SJSA1 (cell line): ENCODE measurements at places on chromosomes 7 and 10. TPM values are rescaled to one million over a fixed set of nuclear protein-coding genes. Genes with fewer than 3 reads are reported as not detected.

LRIT1 gene
- total RNA-seq, result not detected in 2 replicates

STAMBPL1 gene
- 12.9 and 17.1 TPM in 2 replicates for total RNA-seq

HPSE2 gene
- total RNA-seq, result not detected in 2 replicates

NUPR2 gene
- total RNA-seq, result not detected in 2 replicates

CPEB3 gene
- total RNA-seq, result 0.31 and 0.82 TPM in 2 replicates

- H3K4me3 ChIP-seq, result no peak overlapping the region
- H3K27me3 ChIP-seq, result no peaks in the 10 kb centered on the region
- H3K27ac ChIP-seq, result peak overlapping the region; percentile 48
- DNase-seq, result peak; percentile 76
- H3K36me3 ChIP-seq, result no peaks in the 10 kb centered on the region
Measured at GRCh38 chr10:11875494-11876281, 52.5 kb downstream of the PROSER2 start.

DNA sequence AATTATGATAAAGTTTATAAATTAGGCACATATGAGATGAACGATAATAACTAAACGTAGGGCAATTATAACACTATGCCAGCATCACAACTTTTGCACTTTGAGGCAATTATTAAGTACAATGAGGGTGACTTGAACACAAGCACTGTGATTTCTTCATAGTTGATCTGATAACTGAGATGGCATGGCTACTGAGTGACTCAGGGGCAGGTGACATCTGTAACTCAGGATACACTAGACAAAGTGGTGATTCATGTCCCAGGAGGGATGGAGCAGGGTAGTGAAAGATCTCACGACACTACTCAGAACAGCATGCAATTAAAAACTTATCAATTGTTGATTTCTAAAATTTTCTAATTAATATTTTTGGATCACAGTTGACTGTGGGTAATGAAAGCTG is 98.3 kb upstream of the ARHGAP21 start:
- no peak for DNase-seq
- H3K36me3 ChIP-seq, result no peaks in the 10 kb centered on the region
- no peak overlapping the region for H3K4me3 ChIP-seq
- H3K27ac ChIP-seq, result no peak overlapping the region

DNA sequence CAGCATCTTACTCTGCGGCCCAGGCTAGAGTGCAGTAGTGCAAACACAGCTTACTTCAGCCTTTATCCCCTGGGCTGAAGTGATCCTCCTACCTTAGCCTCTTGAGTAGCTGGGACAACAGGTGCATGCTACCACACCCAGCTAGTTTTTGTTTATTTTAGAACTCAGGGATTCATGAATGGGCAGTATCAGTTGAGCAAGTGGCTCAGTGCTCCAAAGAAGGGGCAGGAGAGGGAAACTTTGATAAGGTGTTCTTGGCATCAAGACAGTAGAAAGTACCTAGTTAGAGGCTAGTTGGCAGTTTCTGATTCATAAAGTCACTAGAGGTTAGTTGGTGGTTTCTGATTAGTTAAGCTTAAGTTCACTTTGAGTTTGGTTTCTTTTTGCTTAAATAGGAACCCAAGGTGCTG is 18.4 kb downstream of the TRIM24 start:
- no peak for DNase-seq
- H3K4me3 ChIP-seq, result no peak overlapping the region
- H3K36me3 ChIP-seq, result no peaks in the 10 kb centered on the region
- H3K27me3 ChIP-seq, result no peaks in the 10 kb centered on the region
- no peaks in the 10 kb centered on the region for H3K4me1 ChIP-seq

DNA sequence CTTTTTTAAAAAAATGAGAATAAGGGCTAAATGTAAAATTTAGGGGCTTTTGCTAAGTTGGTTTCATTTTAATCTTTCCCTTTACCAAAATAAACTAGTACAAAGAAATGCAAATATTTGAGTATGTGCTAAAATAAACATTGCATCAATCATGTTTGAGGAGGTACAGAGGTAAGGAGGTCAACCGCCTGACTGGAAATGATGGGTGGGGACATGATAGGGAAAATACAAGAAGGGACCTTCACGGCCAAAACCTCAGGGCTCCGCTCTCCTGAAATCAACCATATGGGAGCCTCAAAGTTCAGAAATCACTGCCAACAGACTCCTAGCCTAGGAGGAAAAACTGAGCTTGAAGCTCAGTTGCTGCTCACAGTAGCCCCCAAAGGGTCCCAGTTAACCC is 207.6 kb downstream of the AHR start:
- no peaks in the 10 kb centered on the region for H3K36me3 ChIP-seq
- peaks cover 9% of the 10 kb centered on the region for H3K4me1 ChIP-seq
- DNase-seq, result no peak
- H3K27ac ChIP-seq, result no peak overlapping the region
- no peak overlapping the region for H3K4me3 ChIP-seq

- no peak overlapping the region for H3K27ac ChIP-seq
- H3K4me1 ChIP-seq, result peaks cover 14% of the 10 kb centered on the region
- H3K27me3 ChIP-seq, result no peaks in the 10 kb centered on the region
- no peak for DNase-seq
Measured at GRCh38 chr10:112977426-112977898, 27.4 kb downstream of the TCF7L2 start.

DNA sequence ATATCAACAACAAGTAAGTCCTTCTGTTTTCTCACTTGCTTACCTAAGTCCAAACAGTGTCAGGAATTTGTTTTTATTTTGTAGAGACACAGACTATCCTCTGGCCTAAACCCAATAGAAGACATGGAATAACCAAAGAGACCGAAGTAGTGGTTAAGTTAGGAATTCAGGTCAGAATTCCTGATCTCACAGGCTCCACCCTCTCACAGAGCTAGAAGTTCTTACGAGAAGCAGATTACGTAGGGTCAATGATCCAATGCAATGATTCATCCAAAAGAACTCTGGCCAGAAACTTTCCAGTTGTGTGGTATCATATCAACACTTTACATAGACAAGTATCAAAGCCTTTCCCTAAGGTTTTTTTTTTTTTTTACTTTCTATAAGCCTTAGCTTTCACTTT is 73.8 kb downstream of the IQUB start:
- DNase-seq, result peak; percentile 85
- H3K4me3 ChIP-seq, result no peak overlapping the region
- H3K27me3 ChIP-seq, result no peaks in the 10 kb centered on the region
- peak overlapping the region; percentile 49 for H3K27ac ChIP-seq

GRCh38 chr7:39005036-39005435 is 27.3 kb downstream of the POU6F2 start:
- H3K4me1 ChIP-seq, result no peaks in the 10 kb centered on the region
- no peak overlapping the region for H3K4me3 ChIP-seq
- DNase-seq, result no peak
- no peaks in the 10 kb centered on the region for H3K36me3 ChIP-seq

GRCh38 chr7:28977881-28978280 is 19.8 kb upstream of the TRIL start:
- DNase-seq, result no peak
- H3K27me3 ChIP-seq, result no peaks in the 10 kb centered on the region
- H3K4me1 ChIP-seq, result no peaks in the 10 kb centered on the region
- no peaks in the 10 kb centered on the region for H3K36me3 ChIP-seq
- no peak overlapping the region for H3K4me3 ChIP-seq

DNA sequence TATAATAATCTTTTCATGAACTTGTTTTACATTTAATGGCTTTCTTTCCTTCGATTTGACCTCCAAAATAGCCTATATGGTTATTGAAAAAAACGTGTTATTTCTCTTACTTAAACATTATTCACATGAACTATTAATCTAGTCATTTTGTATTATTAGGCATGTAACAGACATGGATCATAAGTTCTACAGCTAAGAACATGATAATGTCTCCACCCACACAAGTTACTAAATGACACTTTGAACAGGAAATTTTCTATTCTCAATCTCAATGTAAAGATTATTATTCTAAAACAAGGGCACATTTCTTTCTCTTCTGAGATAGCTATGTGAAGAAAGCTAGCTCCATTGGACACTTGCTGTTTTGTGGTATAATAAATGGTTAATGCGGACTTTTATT is 10.0 kb downstream of the LAMB4 start:
- H3K27me3 ChIP-seq, result no peaks in the 10 kb centered on the region
- H3K4me1 ChIP-seq, result no peaks in the 10 kb centered on the region
- H3K4me3 ChIP-seq, result no peak overlapping the region
- no peak overlapping the region for H3K27ac ChIP-seq

GRCh38 chr7:145263886-145264285 is 428.0 kb upstream of the TPK1 start:
- no peaks in the 10 kb centered on the region for H3K36me3 ChIP-seq
- DNase-seq, result no peak
- H3K27me3 ChIP-seq, result no peaks in the 10 kb centered on the region

DNA sequence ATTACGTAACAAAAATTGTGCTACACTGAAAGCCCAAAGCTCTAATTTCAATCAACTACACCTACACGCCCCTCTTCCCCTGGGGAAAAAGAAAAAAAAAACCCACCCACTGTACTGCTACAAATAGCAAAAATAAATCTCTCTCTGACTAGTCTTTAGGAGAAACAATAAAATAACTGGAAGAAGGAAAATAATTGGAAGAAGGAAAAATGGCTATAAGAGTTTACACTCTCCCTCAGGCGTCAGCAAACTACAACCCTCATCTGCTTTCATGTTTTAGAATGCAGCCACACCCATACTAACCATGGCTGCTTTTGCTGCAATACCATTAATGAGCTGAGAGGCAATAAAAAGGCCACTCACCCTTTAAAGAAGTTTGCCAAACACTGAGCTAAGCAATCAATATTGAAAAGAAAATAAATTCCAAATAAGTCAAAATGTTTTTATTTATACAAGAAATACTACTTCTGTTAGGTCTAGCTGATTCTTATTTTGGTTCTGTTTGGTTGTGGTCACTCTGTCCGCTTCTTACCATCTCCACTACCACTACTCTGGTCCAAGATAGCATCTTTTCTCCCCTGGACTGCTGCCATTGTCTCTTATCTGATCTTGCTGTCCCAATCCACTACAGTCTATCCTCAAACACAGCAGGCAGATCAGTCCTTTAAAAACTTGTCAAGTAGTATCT is 3.8 kb downstream of the MINDY3 start:
- H3K27ac ChIP-seq, result no peak overlapping the region
- H3K4me1 ChIP-seq, result peaks cover 9% of the 10 kb centered on the region
- no peaks in the 10 kb centered on the region for H3K27me3 ChIP-seq

- H3K4me1 ChIP-seq, result no peaks in the 10 kb centered on the region
- no peak overlapping the region for H3K27ac ChIP-seq
- peaks cover 22% of the 10 kb centered on the region for H3K36me3 ChIP-seq
- no peaks in the 10 kb centered on the region for H3K27me3 ChIP-seq
- DNase-seq, result no peak
Measured at GRCh38 chr10:22570733-22571430, 143.5 kb downstream of the PIP4K2A start.

GRCh38 chr10:86872757-86873156 is 84.7 kb downstream of the MMRN2 start:
- H3K27ac ChIP-seq, result no peak overlapping the region
- H3K27me3 ChIP-seq, result no peaks in the 10 kb centered on the region
- H3K36me3 ChIP-seq, result peaks cover 10% of the 10 kb centered on the region; the same call in 1 of the 2 replicates
- peaks cover 41% of the 10 kb centered on the region for H3K4me1 ChIP-seq
